ENCODE measurements at places on chromosomes 1 and 21.

DNA sequence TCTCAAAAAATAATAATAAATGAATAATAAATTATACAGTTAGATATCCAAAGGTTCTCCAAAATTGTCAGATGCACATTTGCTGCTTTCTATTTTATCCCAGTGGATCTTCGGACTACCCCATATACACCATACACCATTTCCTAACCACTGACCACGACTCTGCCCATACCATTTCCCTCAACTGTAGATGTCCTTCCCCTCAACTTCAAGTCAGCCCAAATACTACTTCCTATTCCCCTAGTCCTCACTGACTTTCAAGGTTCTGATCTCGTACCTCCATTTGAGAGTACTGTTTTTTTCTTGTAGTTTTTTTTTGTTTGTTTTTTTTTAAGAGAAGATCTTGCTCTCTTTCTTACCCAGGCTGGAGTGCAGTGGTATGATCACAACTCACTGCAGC, 19.6 kb downstream of the EIF4G3 start:
- no peak for DNase-seq

- no peak for DNase-seq
Measured at GRCh38 chr1:180167021-180167701, 12.5 kb downstream of the QSOX1 start.

- no peak for DNase-seq
Measured at GRCh38 chr21:32348604-32349332, 44.0 kb downstream of the URB1 start.

DNA sequence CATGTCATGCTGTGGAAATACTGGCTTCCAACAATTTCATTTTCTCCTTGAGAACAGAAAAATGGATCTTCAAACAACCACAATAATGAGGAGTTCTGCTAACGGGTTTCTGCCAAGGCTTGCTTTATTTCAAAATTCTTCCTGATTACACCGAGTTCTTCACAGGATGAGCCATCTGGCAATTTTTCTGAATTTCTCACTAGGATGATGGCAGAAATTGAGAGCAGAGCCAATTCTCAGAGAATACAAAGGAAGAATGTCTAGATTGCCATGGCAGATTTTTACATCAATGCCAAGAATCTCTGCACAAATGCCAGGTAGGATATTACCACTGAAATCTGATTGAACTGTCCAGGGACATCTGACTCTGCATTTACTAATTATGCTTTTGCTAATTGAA, 619.0 kb upstream of the CHRM3 start:
- DNase-seq: no peak

DNA sequence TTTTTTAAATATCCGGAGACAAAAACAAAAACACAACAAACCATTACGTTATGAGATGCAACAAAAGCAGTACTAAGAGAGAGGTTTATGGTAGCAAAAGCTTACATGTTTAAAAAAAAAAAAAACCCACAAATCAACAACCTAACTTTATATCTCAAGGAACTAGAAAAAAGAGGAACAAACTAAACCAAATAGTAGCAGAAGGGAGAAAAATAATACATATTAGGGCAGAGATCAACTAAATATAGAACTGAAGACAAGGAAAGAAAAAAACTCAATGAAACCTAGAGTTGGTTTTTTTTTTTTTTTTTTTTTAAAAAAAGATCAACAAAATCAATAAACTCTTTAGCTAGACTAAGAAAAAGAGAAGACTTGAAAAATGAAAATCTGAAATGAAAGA, 34.9 kb downstream of the ZNF644 start:
- DNase-seq: no peak

- DNase-seq: no peak
Measured at GRCh38 chr1:206654828-206655227, 19.5 kb downstream of the DYRK3 start.

DNA sequence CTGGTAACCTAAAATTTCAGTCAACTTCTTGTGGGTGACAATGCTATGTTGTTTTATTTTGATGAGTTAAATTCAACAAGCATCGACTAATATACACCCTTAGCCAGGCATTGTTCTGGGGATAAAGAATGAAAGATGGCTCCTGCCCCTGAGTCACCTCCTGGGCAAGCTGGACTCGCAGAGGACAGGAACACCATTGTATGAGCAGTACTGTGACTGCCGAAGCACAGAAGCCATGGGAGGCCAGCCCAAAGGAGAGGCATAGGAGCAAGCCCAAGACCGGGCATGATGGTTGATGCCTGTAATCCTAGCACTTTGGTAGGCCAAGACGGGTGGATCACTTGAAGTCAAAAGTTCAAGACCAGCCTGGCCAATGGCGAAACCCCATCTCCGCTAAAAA, 555.2 kb downstream of the OMA1 start:
- DNase-seq: no peak

- no peak for DNase-seq
Measured at GRCh38 chr1:53038566-53038965, 23.4 kb upstream of the PODN start.

DNA sequence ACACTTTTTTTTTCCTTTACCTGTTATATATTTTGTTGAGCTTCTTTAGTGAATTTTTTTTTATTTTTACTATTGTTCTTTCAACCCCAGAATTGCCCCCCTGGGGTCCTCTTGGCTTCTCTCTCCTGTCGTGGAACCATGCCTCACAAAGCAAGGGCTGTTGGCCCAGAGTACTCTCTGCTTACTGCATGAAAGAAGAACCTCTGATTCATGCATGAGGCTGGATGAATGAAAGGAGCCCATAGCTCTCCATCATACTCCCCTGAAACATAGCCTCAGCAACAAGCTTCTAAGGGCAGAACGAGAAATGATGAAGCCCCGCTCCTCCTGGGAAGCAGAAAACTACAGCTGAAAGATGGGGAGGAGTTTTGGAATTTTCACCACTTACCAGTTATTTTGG, 1441.0 kb downstream of the BRINP3 start:
- DNase-seq: no peak

- DNase-seq: peak; percentile 92
Measured at GRCh38 chr1:101257500-101258325, 20.9 kb downstream of the S1PR1 start.

GRCh38 chr1:42680055-42680454, 2.2 kb upstream of the YBX1 start:
- DNase-seq: no peak

DNA sequence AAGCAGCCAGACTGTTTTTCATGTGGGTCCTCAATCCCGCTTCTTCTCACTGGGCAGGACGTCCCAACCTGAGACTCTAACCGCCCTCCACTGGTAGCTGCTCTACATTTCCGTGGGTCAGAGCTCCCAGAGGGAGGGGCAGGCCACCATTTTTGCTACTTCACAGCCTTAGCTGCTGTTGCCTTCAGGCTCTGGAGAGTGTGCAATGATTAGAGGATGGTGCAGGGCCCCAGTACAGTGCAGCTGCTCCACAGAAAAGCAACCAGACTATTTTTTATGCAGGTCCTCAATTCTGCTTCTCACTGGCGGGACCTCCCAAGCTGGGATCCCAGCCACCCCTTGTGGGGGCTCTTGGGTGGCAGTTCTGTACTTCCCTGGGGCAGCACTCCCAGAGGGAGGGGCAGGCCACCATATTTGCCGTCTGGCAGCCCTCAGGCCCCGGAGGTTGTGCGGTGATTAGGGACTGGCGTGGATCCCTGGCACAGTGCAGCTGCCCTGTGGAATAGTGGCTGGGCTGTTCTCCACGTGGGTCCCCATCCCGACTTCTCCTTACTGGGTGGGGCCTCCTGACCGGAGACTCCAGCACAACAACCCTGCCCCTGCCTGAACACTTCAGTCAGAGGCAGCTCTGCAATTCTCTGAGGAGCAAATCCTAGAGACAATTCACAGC, 647.6 kb upstream of the PKN2 start:
- no peak for DNase-seq

GRCh38 chr21:36127977-36128376, 6.9 kb upstream of the CBR3 start:
- no peak for DNase-seq

DNA sequence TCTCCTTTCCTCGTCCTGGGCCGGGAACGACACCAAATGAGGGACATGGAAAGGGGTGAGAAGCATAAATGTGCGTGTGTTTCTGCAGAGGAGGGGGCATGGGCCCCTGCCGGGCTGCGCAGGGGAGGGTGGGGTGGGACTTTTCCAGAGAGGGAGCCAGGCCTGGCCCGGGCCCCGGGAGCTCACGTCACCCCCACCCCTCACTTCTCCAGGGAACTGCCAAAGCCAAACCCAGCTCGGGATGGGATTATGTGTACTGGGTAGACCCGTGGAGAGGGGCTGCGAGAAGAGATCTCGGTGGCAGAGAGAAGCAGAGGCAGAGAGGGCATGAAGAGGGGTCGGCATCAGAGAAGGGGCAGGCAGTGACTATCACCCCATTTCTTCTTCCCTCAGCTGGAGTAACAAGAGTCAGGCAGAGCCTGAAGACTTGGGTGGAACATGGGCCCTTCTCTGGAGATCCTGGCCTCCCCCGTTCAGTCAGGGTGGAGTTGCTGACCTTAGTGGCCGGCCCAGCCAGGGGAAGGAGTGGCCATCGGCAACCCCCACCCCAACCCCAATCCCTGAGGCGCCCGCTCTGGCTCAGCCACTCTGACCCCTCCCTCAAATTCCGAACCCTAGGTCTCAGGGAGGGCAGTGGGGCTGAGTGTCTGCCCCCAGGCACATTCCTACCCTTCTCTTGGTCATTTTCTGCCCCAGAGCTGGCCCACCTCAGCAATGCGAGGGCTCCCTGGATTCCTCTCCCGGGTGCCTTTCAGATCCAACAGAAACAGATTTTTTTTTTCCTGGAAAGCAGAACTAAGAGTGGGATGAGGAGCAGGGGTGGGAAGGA, 1.2 kb downstream of the ADAMTSL4 start:
- no peak for DNase-seq

Measured in large intestine (tissue), 12 donors.